Stimulated activated CD4-positive, alpha-beta T cell treated with anti-CD3 and anti-CD28 coated beads, Interleukin-15, amount 100 ng/mL, for 1 hour (primary cell): ENCODE measurements at places on chromosomes 3 and 15.
A peak's percentile ranks its signal among the peaks of the same experiment; 100 is the strongest.

DNA sequence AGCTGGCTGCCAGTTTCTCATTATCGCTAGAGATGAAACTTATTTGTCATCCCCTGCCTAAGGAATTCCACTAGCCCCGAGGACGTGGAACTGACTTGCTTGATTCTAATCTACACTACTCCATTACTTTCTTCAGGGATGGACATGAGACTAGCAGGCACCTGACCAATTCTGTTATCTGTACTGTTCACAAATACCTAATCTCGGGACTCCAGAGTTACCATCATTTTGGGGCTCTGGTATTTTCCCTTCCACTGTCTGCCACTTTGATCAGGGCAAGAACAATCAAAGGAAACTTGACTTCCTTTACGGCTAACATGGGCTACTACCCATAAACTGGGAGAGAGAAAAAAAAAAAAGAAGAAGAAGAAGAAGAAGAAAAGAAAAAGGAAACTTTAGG lies 27.8 kb downstream of the BMF start:
- DNase-seq, result no peak

- DNase-seq, result no peak
These were observed 413.4 kb downstream of the MAGI1 start for GRCh38 chr3:65625305-65625704.

- no peak for DNase-seq
These were observed 287.6 kb upstream of the C2CD4B start for GRCh38 chr15:62452667-62453066.

DNA sequence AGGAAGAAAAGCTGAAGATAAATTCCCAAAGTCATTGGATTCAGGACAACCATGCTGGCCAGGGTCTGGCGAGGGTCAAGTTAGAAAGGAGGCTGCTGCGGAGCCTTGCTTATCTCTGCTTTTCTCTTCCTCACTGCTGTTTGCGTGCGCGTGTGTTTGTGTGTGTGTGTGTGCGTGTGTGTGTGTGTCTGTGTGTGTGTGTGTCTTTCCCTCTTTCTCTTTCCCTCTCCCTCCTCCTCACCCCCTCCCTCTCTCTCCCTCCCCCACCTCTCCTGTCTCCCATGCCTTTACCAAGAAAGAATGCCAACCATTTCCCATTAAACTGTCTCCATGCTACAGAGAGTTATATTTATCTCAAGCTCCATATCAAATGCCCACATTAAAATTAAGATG lies at the start of gene COLQ:
TSS of gene COLQ (minus strand) at position 134 of the 393 bp plus-strand sequence. CDS start at position 53, 81 bp downstream.
- no peak for DNase-seq

- no peak for DNase-seq
These were observed 274.5 kb upstream of the MANF start for GRCh38 chr3:51110586-51110985.

- DNase-seq, result no peak
These were observed 198.3 kb downstream of the ADAMTS9 start for GRCh38 chr3:64489361-64490044.

GRCh38 chr3:160010578-160010977 lies 21.9 kb downstream of the IL12A start:
- no peak for DNase-seq

GRCh38 chr15:40843885-40844695 lies at the start of gene SPINT1:
SPINT1 (plus strand) TSS chr15:40844048; CDS start chr15:40844555, 507 bp downstream.
- DNase-seq, result peak; percentile 69

GRCh38 chr15:48858401-48858800 lies 19.5 kb upstream of the EID1 start:
- DNase-seq, result no peak

- DNase-seq, result no peak
These were observed 38.4 kb downstream of the TMEM158 start for GRCh38 chr3:45187694-45188141.

GRCh38 chr15:48823237-48823636 lies 12.4 kb upstream of the CEP152 start:
- DNase-seq, result no peak

- DNase-seq, result no peak
These were observed 2.0 kb downstream of the CA12 start for GRCh38 chr15:63379492-63380150.

DNA sequence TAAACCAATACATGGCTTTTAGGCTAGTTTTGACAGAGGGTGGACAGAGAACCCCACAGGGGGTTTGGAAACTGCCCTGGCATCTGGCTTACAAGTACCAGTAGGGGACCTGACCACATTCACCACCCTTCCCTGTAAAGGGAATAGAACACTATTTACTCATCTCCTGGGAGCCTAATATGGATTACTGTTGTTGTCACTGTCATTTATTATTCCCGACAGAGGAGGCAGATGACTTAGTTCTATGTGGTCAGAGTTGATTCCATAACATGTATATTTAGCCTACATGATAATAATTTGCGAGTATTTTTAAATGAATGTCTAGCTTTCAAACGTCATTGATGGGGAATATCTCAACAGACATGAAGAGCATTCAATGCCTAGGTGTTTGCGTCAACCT lies 15.9 kb downstream of the ZBTB38 start:
- no peak for DNase-seq
